Bronchial epithelial cell (primary cell): ENCODE measurements at places on chromosomes 7 and 10.

- DNase-seq = no peak
Observed at GRCh38 chr10:50447691-50448090, 176.1 kb downstream of the SGMS1 start.

DNA sequence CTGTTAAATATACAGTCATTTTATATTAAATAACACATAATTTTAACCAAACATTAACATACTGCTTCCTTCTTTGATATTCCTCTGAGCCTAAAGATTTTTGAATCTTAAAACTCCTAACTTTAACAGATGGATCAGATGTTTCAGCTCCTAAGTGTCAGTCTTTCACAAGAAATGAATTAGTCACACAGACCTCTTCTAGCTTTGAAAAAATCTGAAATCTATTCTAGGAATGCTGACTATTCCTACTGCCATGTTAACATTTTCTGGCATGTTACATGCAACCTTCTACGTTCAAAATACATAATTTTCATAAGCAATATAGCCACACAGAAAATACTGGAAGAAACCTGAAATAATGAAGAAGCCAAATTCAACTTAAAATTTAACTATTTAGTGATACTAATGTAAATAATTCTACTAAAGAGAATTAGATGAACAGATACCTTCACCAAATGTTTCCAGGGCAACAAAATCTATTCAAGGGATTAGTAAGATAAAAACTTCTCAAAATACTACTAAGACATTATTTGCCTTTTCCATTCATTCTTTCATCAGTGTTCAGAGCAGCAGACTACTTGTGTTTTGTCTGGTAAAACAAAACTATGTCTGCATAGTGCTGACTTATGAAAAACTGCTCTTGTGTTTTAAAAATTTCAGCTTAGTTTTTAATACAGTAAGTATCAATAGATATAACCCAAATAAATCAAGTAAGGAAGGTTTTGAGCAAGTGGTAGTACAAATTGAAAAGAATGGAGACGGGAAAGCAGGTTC, 9.2 kb downstream of the JMJD1C start:
- peak; percentile 67 for DNase-seq

- DNase-seq = no peak
Observed at GRCh38 chr7:89975577-89975976, 178.7 kb upstream of the STEAP1 start.

DNA sequence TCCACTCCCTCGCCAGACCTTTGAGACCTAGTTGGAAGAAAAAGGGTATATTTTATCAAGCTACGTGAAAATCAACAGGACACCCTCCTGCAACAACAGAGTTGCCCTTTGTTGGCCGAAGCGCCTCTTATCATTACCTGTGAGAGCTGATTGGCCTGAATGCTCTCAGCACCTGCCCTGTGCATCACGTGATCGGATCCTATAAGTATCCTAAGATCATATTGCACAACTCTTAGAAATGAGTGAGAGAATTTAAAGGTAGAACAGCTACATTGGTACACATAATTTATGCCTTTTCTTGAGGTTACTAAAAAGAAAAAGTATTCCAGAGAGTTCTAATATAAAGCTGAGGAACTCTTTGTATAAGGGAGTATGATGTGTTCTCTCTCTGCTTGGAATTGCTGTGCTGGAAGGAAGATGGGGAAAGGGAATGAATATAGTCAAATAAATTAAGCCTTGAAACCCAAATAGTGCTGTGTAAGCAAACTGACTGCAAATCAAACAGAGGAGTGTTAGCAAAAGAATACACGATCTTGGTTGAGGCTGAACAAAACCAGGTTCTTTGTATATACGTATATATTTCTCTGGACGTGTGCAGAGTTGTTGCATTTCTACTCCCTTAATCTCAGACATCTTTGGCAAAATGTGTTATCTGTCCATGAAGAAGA, 69.3 kb downstream of the LRRC4 start:
- no peak for DNase-seq

DNA sequence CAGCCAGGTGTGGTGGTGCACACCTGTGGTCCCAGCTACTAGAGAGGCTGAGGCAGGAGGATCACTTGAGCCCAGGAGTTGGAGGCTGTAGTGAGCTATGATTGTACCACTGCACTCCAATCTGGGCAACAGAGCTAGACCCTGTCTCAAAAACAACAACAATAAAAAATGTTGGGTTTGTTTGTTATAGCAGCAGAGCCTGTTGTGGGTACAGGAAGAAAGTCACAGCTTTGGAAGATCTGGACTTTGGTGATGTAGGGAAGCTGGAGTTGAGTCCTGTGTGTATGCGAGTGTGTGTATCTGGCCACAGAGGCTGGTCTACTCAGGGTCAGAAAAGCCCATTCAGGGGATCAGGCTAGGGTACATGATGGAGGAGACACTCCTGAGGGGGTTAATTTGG, 3.9 kb downstream of the GRID2IP start:
- DNase-seq = no peak

- no peak for DNase-seq
Observed at GRCh38 chr7:31934551-31934950, 135.7 kb downstream of the PDE1C start.

DNA sequence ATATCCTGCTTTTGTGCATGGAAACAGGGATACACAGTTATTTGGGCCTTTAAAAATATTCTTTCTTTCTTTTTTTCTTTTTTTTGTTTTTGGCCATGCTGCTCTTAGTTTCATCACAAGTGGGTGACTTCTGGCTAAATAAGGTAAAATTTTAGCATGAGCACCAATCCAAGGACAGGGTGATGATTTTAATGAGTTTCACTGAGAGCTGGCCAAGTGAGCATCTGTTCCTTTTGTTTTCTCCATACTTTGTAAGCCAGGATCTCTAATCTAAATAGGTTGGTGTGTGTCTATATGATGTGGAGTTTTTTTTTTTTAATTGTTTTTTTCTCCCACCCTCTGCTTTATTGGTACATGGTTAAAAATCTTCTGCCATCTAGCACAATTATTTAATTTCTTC, 106.8 kb downstream of the POLL start:
- no peak for DNase-seq

- DNase-seq = peak; percentile 94
Observed at GRCh38 chr7:22429386-22429785, 70.6 kb downstream of the STEAP1B start.

DNA sequence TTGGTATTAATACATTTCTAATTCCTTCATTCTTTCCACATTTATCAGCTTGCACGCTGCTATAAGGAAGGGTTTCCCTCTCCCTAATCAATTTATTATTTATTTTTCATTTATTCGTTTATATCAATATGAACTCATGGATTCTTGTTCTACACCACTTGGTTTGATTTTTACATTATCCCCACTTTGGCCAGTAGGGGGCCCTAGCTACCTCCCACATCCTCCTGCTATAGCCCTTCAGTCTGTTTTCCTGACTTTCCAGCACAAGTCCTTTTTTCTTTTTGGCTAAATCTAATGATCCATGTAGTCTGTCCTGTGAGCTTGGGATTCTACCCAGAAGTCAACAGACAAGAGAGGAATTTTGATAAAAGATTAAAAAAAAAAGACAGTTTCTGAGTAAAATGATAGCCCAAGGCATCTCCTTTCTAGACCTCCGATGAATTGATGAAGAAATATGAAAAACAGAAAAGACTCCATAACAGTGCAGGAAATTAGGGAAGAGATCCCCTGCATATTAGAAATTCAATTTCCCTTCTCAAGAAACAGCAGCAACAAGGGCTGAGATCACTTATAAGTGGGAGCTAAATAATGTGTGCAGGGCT, 47.7 kb downstream of the LYZL2 start:
- peak; percentile 36 for DNase-seq

GRCh38 chr7:37945336-37945735, 24.9 kb downstream of the EPDR1 start:
- DNase-seq = peak; percentile 21
